RWPE1 (cell line): ENCODE measurements at places on chromosomes 1 and 21.

GRCh38 chr1:151846062-151846568 is 6.5 kb upstream of the C2CD4D start:
- DNase-seq: peak; percentile 58

DNA sequence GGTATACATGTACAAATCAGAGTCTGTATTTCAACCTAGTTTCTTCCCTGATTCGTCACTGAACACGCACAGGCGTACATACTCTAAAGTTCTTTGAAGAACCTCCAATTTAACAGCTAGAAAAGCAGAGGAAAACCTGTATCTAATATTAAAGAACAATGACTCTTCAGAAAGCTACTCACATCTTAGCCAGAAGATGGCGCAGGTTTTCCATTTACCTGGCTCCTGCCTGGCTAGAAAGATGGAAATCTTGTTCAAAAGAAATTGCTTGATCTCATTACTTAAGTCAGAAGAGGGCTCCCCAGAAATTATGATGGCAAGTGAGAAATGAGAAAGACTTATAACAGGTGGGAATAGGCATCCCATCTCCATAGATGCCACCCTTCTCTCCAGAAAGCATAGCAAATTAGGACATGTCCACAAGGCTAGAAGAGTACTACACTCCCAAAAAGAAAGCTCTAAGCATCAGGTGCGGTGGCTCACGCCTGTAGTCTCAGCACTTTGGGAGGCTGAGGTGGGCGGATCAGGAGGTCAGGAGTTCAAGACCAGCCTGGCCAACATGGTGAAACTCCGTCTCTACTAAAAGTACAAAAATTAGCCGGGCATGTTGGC is 19.0 kb upstream of the L1TD1 start:
- DNase-seq: peak; percentile 46

DNA sequence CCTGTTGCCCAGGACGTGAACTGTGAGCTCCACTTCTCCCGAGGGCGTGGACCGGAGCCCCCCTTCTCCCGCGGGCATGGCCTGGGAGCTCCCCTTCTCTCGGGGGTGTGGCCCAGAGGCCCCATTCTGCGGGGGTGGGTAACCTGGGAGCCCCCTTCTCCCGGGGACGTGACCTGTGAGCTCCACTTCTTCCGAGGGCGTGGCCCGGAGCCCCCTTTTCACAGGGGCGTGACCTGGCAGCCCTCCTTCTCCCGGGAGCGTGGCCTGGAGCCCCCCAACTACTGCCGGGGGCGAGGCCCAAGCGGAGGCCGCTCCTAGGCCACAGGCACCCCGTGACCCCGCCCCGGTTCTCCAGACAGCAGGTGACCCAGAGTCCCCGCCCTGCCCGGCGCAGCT is 320 bp downstream of the C1orf174 start:
- peak; percentile 38 for DNase-seq

DNA sequence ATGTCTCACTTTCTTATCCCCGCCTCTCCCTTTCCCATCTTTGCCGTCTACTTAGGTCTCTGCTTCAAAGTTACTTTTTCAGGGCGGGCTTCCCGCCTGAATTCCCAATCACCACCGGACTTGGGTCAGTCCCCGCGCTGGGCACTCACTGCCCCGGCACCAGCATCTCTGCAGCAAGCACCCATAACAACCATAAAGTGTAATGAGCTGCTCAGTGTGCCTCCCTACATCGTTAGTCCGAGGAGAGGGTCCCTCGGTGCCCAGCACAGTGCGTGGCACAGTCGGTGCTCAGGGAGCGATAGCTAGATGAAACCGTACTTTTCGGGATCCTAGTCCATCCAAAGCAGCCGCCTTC is 633 bp upstream of the CTPS1 start:
- no peak for DNase-seq

- DNase-seq: no peak
Measured at GRCh38 chr1:178962853-178963711, 62.6 kb upstream of the FAM20B start.

DNA sequence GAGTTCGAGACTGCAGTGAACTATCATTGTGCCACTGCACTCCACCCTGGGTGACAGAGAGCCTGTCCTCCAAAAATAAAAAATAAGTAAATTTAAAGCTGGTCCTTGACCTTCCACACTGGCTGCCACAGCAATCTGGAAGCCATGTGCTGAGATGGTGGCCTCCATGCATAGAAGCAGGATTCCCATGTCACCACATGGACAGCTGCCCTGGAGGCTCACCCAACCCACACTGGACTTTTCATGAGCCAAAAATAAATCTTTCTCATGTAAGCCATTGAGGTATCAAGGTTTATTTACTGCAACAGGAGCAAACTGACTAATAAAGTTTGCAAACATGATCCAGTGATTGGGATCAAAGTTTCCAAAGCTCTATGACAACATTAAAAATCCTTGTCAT is 88.5 kb downstream of the SETD4 start:
- no peak for DNase-seq

- no peak for DNase-seq
Measured at GRCh38 chr21:24895885-24896734, 711.2 kb downstream of the MRPL39 start.

DNA sequence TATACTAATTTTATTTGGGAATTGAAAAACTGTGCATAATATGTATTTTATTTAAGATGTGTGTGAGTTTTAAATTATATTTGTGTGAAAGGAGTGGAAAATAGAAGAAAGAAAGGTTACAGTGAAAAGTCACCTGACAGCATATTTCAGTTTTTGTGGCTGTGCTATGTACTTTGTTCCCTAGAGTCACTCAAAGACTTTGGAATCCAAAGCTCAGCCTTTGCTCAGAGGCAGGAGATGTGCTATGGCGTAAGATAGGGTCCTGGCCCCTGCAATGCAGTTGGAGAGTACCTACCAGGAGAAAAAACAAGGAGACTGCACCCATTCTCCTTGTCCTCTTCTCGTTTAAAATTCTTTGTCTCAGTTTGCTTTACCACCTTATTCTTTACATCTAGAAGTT is 2.9 kb downstream of the CCDC30 start:
- DNase-seq: no peak
